Stimulated activated CD8-positive, alpha-beta memory T cell treated with anti-CD3 and anti-CD28 coated beads, Interleukin-15, amount 100 ng/mL, for 24 hours (primary cell): ENCODE measurements at places on chromosomes 7 and 10.

GRCh38 chr10:76382381-76382851, 951.0 kb downstream of the LRMDA start:
- no peak for DNase-seq

DNA sequence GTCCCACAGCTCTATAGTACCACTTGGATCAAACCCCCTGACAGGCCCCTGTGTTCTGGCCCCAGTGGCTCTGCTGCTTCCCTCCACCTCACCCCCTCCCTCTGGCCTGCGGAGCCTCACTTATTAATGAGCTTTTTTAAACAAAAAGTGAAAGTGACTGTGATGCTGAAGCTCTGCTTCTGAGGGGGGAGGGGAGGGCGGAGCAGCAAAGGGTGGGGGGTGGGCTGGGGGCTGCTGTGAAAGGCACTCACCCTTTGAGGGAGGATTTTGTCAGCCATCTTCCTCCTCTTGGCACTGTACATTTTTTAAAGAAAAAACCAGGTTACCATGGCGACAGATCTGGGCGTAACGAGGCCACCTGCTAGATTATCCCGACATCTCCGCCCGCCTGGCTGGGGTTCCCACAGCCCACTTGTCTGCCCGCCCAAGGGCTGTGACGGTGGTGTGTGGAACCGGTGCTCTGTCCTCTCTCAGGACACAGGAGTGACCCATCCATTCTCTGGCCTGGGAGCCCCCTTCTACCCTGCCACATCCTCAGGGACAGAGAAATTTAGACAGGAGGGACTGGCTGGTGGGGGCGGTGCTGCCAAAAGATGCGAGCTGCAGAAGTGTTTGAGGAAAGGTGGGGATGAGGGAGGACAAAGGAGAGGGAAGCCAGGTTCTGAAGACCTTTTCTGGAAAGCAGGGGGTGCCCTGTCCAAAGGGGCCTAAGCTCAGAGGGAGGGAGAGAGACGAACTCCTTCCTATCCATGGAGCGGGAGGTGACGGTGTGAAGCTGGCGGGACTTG, 4.9 kb downstream of the SMARCD3 start:
- DNase-seq = no peak

GRCh38 chr7:75856536-75856935, 22.3 kb upstream of the RHBDD2 start:
- DNase-seq = no peak

DNA sequence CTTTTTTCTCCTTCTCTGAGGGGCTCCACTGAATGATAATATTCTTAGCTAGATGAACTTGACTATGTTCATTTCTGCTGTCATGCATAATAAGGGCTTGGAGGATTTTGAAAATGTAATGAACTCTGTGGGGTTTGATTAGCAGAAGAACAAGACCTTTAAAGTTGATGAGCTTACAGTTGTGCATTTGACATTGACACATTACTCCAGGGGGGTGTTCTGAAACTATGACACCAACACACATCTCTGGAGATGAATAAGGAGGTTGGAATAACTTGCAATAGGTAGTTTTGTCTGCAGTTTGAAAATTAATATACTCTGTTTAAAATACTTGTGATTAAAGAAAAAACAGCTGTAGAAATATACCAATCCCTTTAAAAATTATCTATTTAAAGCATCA, 80.3 kb downstream of the ANK3 start:
- DNase-seq = no peak

DNA sequence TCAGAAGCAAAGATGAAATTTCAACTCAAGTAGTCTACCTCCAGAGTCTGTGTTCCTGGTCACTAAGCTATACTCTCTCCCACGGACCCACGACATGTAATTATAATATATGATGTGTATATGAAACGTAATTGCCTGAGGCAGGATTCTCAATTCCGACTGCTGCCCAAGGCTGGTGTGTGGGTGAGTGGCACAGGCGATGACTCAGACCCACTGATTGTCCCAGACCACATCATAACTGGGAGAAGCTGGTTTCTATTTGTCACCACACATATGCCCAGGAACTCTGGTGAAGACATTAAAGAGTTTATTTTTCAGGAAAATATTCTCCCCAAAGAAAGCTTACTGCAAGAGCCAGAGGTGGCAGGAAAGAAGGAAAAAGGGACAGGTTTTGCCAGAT, 219.3 kb downstream of the JAZF1 start:
- no peak for DNase-seq

GRCh38 chr10:52965938-52966401, 193.4 kb upstream of the MBL2 start:
- DNase-seq = no peak

- DNase-seq = no peak
These were observed 137.7 kb downstream of the SEMA3C start for GRCh38 chr7:80781146-80781545.

DNA sequence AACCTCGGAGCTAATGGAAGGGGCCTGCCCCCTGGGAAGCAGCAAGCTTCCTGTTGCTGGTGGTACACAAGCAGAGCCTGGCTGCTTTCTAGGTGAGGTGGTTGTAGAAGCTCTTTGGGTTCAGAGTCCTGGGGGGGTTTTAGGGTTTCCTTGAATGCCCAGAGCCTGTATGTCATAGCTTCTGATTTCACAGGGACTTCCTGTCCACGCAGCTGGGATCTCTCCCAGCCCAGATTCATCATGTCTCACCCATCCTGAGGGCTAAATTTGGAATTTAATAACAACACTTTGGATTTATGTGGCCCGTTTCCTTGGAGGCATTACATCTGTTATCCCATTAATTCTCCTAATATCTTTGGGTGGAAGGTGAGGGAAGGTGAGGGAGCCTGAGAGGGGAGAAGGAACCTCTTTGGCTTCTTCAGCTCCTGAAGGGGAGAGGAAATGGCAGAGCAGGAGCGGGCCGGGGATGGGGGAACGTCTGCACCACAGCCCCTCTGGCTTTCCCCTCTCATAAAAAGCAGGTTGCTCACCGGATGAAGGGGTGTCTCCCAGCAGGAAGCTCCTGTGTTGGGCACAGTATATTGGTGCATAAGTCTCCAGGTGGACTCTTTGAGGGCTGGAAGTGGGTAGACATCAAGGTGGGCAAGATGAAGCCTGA, 19.7 kb downstream of the RPS24 start:
- no peak for DNase-seq

DNA sequence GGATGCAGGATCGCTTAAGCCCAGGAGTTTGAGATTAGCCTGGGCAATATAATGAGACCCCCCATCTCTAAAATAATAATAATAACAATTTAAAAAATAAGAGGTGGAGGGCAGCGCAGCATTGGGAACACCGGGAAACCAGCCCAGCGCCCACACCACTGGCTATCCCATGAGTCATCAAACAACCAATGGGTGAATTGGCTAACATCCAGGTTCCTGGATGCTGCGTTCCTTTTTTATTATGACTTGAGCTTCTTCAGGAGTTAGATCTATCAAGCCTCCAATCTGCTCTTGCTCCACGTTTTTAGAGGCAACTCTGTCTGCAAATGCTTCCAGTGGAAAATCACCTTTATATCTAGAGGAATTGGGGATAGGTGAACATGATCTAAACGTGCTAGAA, 10.0 kb upstream of the LRRC4 start:
- DNase-seq = no peak

DNA sequence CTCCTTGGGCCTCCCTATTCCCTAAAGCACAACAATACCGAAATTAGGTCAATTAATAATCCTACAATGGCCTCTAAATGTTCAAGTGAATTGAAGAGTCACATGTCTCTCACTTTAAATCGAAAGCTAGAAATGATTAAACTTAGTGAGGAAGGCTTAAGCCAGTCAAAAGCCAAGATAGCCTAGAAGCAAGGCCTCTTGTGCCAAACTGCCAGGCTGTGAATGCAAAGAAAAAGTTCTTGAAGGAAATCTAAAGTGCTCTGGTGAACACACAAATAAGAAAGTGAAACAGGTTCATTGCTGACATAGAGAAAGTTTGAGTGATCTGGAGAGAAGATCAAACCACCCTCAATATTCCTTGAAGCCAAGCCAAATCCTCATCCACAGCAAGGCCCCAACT, 57.2 kb downstream of the SLC29A4 start:
- no peak for DNase-seq

DNA sequence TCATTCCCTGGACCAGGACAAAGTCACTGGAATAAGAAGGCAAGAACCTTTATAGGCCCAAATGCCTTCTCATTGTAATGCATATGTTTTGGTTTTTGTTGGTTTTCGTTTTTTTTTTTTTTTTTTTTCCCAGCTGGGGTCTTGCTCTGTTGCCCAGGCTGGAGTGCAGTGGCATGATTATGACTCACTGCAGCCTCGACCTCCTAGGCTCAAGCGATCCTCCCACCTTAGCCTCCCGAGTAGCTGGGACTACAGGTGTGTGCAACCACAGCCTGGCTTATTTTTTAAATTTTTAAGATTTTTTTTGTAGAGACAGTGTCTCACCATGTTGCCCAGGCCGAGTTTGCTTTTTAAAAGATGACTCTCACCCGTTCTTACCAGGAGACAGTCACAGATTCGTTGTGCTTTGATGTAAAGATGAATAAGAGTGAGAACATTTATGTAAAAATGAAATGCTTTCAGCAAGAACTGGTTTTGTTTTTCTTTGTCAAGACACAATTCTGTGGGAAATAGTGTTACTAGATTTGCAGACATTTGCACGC, 7.6 kb downstream of the IQCE start:
- no peak for DNase-seq

- no peak for DNase-seq
These were observed 192.9 kb upstream of the FZD8 start for GRCh38 chr10:35834877-35835494.

GRCh38 chr10:97396056-97396455, 5.1 kb downstream of the RRP12 start:
- DNase-seq = no peak

DNA sequence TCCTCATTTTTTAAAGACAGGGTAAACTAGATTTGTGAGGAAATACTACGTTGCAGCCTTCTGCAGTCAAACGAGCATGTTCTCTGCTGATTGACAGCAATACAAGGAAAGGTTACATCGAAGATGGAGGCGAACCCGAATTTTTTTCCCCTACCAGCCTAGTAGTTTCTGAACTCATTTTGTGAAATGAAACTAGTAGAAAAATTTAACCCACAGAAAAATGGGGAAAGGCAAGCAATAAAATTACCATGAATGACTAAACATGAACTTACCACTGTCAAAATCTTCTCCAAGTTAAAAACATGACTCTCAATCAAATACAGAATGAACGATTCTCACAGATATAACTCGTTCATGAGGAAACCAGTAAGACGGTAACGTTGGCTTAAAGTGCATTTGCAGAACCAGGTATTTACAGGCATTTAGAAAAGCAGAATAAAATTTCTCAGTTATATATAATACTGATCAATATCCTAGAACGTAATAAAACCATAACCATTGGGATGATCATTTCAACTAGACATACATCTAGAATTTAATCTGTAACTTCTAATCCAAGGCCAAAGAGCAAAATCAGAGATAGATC, 73.9 kb downstream of the CELF2 start:
- DNase-seq = no peak

DNA sequence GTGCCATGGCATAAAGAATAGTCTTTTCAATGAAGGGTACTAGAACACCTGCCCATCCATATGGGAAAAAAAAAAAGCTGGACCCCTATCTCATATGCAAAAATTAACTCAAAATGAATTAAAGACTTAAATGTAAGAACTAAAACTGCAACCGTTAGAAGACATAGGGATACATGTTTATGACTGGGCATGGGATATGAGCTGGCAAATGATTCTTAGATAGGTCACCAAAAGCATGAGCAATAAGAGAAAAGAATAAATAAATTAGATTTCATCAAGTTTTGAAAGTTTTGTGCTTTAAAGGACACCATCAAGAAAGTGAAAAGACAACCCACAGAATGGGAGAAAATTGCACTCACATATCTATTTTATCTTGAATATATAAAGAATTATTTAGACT, 222.0 kb downstream of the ADK start:
- no peak for DNase-seq

DNA sequence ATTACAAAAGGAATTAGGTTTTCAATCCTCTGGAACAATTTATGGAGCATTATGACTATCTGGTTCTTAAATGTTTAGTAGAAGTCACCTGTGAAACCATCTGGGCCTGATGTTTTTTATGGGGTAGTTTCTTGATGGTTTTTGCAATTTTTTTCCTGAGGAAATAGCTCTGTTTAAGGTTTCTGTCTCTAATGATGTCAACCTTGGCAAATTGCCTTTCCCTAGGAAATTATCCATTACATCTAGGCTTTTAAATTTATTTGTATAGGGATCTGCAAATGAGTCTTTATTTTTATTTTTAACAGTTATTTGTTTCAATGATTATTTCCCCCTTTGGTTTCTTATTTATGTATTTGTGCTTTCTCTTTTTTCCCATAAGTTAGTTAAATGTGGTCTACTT, 222.8 kb downstream of the GALNT17 start:
- no peak for DNase-seq

DNA sequence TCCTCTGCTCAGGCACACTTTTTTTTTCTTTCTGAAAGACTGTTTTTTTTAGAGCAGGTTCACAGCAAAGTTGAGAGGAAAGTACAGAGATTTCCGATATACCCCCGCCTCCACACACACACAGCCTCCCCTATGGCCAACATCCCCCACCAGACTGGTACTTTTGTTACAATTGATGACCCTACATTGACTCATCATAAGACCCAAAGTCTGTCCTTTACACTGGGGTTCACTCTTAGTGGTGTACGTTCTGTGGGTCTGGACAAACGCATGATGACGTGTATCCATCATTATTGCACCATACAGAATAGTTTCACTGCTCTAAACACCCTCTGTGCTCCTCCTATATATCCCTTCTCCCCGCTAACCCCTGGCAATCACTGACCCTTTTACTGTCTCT, 107.7 kb downstream of the RBM20 start:
- DNase-seq = no peak

DNA sequence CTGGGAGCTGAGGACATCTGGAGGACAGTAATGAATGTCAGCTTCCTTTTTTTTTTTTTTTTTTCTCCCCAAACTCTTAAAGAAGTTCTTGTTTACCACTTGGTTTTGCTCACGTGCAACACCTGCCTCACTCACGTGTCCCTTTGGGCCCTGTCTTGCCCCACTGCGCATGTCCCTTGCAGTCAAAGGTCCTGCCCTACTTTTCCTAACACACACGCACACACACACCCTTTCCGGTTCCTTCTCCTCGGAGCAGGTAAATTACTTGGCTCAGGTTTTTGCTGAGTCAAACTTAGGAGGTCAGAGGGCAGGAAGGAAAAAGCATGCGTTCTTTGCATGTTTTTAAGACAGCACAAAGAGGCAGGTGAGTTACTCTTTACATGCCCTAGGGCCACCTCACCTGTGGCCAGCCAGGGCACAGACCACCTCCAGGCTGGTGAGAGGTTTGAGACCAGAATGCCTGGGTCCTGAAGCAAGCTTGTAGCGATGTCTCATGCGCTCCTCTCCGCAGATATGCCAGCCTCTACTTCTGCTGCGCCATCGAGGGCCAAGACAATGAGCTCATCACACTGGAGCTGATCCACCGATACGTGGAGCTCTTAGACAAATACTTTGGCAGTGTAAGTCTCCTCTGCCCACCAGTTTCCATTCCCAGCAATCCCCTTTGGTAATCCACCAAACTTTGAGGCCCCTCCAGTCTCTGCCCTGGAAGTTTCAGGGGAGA, 2.8 kb downstream of the AP1S1 start:
- DNase-seq = no peak
